ENCODE measurements at places on chromosomes 16 and 17.

GRCh38 chr16:17305694-17306093 lies 165.1 kb downstream of the XYLT1 start:
- DNase-seq: no peak

GRCh38 chr17:17134957-17135333 lies 71.2 kb downstream of the PLD6 start:
- DNase-seq: no peak

DNA sequence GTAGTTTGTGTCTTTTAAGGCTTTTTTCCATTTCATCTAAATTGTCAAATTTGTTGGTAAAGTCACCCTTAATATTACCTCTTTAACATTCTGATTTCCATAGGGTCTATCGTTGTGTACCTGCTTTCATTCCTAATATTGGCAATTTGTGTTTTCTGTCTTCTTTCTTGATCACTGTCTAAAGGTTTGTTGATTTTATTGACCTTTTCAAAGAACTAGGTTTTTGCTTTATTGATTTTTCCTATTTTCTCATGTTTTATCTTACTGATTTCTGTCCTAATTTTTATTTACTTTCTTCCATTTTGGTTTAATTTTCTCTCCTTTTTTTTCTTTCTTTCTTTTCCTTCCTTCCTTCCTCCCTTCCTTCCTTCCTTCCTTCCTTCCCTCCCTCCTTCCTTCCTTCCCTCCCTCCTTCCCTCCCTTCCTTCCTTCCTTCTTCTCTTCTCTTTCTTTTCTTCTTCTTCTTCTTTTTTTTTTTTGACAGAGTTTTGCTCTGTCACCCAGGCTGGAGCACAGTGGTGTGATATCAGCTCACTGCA lies 86.3 kb downstream of the CYLD start:
- DNase-seq: no peak

DNA sequence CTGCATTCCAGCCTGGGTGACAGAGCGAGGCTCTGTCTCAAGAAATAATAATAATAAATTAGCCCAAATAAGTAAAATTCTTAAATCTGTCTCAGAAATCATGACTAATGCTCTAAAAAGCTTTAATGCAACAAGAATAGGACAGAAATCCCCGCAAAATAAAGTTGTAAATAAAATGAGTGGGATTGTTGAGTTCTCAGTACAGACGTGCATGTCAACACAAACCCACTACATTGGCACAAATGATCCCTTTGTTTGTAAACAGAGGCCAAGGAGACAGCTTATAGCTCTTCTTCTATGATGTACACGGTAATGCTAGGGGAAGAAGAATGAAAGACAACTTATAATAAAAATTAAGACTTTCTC lies 6.0 kb downstream of the STAT5B start:
- no peak for DNase-seq

DNA sequence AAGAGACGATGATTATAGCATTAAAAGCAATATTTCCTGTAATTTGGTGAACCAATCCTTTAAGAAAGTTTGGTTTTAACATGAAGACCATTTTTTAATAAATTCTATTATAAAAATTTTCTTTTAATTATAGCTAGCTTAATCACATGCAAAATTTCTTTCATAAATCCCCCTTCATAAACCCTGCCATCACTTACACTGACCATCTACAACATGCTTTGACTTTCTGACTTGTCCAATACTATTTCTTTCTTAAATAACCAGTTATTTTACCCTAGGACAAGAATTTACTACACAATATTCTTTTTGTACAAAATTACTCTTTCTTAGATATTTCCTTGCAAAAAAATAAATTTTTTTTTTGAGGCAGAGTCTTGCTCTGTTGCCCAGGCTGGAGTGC lies 1334.8 kb downstream of the CDH11 start:
- DNase-seq: no peak
